ENCODE measurements at places on chromosomes 1 and 21.

DNA sequence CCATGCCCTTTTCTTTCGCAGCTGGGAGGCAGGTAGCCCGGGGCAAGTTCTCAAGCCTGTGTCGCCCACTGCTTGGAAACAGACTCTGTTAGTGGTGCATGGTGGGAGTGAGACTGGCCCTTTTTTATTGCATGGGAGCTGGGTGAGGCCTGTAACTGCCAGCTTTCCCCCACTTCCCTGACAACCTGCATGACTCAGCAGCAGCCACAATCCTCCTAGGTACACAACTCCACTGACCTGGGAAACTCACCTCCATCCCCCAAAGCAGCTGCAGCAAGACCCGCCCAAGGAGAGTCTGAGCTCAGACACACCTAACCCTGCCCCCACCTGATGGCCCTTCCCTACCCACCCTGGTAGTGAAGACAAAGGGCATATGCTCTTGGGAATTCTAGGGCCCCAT lies 25.8 kb downstream of the PIGP start:
- ATAC-seq: no peak

DNA sequence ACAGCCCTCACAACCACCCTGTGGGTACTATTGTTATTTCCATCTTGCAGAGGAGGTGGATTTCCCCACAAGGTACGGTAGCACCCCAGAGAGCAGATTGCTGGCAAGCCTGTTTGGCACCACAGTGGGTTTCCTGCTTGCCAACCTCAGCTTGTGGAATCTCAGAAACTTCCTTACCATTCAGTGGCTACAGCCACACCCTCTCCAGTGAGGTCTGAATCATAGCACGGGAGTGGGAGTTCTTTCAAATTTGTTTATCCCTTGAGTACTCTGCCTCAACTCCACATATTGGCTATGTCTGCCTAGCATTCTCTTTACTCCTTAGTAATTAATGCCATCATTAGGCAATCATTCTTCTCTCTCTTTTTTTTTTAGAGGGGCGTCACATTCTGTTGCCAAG lies 162.1 kb downstream of the PTPRU start:
- no peak for ATAC-seq

DNA sequence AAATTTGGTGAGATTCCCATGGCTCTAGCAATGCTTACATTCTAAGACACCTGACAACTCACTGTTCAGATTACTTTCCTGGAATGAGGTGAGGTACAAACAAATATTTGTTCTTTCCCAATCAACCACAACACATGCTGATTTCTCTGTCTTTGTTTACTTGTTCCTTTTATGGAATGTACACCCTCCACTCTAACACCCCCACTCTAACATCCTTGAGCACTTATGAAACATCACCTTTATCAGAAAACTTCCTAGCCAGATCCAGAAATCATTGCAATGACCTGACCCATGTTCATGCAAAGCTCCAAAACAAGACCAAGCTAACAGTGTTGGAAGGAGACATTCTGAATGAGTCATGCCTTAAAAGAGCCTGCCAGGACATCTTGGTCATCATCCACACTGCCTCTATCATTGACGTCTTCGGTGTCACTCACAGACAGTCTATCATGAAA lies 35.5 kb downstream of the HSD3B1 start:
- ATAC-seq: no peak

DNA sequence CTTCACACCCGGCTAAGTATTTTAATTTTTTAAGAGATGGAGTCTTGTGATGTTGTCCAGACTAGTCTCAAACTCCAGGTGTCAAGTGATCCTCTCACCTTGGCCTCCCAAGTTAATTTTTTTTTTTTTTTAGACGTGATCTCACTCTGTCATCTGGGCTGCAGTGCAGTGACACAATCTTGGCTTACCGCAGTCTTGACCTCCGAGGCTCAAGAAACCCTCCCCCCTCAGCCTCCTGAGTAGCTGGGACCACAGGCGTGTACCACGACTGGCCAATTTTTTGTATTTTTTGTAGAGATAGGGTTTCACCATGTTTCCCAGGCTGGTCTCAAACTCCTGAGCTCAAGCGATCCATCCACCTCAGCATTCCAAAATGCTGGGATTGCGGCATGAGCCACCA lies 11.7 kb upstream of the IFNLR1 start:
- ATAC-seq: no peak

GRCh38 chr1:83500987-83501591 lies 497.8 kb downstream of the TTLL7 start:
- peak; percentile 87 for ATAC-seq

Measured in activated CD4-positive, CD25-positive, alpha-beta regulatory T cell treated with anti-CD3 and anti-CD28 coated beads, Interleukin-2, amount 50 U/mL, for 24 hours (primary cell).